ENCODE measurements at places on chromosomes 16 and 17.
A peak's percentile ranks its signal among the peaks of the same experiment; 100 is the strongest.

DNA sequence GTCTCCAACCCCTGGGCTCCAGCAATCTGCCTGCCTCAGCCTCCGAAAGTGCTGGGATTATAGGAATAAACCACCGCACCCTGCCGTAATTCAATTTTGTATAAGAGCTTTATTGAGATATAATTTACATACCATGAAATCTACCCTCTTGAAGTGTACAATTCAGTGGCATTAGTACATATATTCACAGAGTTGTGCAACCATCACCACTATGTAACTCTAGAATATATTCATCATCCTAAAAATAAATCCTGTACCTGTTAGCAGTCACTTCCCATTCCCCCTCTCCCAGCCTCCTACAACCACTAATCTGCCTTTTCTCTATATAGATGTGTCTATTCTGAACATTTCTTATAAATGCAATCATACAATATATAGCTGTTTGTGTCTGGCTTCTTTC, 26.1 kb downstream of the TOM1L2 start:
- no peak for DNase-seq

DNA sequence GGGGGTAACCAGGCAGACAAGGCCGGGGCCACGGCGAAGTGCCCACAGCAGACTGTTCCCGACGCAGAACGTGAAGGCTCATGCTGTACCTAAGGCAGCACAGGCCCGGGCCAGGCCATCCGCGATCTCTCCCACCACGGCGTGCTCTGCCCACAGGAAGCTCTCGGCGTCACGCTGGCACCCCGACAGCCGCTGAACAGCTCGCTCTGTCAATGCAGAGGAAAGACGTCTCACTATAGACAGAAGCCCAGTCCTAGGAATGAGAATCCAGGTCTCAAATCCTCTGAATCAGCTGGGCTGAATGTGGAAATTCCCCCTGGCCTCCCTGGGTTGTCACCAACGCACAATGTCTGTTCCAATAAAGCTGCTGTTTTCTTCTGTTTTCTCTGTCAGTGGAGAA, 21.4 kb downstream of the SERPINF1 start:
- DNase-seq, result no peak

- DNase-seq, result peak; percentile 41
Observed at GRCh38 chr17:48954300-48954755, 9.7 kb upstream of the SNF8 start.

GRCh38 chr16:67350324-67350723, 23.7 kb downstream of the LRRC36 start:
- DNase-seq, result no peak

DNA sequence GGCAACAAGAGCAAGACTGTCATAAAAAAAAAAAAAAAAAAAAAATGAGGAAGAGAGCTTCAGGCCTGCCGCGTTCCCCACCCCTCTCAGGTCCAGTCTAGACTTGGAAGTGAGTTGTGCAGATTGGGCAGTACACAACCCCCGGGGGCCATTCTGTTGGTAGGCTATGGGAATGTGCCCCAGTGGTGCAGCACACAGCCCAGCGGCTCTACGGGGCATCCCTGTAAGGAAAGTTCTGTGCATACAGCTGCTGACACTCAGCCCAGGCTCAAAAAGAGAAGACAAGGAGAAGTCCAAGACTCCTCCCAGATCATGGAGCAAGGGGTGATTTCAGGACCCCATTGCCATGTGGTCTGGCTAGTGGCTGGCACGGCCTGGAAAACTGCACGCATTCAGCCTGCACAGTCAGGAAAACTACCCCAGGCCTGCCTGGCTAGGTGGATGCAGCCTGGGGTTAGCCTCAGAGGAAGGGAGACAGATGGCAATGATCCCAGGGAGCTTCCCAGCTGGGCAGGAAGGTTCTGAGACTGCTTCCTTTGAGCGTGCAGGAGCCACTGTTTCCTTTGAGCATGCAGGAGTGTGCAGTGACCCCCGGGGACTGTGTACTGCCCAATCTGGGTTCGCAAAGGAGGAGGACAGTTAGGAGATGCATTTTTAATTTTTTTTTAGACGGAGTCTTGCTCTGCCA, 44.8 kb downstream of the PECAM1 start:
- DNase-seq, result no peak

GRCh38 chr17:73142872-73143381, 21.9 kb upstream of the SSTR2 start:
- DNase-seq, result no peak

DNA sequence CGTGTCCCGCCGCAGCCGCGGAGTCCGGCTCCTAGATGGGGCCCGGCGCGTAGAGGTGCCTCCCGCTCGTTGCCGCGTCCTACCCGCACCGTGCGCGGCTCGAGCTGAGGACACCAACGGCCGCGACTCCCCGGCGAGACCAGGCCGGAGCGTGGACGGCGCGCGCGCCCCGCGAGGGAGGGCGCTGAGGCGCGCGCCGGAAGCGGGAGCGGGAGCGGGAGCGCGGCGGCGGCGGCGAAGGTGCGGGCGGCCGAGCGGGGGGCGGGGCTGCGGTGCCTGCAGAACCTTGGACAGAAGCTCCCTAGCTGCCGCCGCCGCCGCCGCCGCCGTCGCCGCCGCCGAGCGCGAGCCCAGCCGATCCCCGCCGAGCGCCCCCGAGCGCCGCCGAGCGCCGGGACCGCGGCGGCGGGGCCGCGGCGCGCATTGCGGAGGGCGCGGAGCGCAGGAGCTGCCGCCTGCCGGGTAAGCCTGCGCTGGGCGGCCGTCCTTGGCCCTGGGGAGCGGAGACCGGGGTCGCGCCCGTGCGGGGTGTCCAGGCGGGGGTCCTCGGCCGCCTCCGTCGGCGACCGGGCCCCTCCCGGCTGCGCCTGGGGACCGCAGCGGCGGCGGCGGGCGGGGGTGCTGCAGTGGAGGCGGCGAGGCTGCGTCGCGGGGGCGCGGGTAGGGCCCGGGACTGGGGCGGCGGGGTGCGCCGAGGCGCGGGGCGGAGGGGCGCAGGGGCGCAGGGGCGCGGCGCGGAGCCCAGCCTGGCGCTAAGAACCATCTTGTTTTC, at the start of gene CDK5R1:
Gene CDK5R1 (plus strand): TSS at position 293 of the 772 bp plus-strand sequence. CDS start 628 bp downstream, outside the sequence.
- no peak for DNase-seq

DNA sequence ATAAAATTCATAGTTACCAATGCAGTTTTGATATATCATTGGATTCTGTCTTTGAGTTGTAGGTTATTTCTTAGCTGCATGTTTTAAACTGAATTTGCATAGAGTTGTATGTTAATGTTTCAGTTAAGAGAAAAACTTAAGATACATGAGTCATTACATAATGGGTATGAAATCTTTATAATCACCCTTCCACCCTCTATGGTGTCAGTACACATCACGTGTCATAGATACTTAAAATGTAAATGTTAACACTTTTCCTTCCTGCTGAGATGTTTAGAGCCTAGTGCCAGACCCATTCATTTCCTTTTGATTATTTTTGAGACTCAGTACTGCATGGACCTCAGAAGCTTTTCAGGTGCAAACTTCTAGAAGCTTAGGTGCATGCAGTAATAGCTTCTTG, 20.5 kb downstream of the ZNF207 start:
- no peak for DNase-seq

GRCh38 chr16:57844416-57845030, 42.2 kb upstream of the KIFC3 start:
- no peak for DNase-seq

GRCh38 chr16:83813823-83814658, 6.3 kb downstream of the HSBP1 start:
- peak; percentile 45 for DNase-seq

DNA sequence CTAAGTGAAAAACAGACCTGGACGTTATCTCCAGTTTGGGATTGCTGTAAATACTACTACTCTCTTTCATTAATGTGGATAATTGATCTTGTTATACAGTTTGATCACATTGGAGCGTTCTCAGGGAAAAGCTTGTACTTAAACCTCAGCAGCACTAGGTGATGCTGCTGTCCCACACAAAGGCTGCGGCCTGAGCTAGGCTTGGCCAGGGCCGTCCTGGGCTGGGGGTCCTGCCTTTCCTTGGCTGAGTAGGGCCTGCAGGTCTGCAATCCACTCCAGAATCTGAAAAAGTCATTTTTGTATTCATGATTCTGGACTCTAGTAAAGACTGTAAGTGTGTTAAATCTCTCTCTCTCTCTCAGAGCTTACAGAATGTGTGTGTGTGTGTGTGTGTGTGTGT, 23.7 kb upstream of the PMFBP1 start:
- no peak for DNase-seq

- no peak for DNase-seq
Observed at GRCh38 chr17:78166416-78166815, 2.0 kb upstream of the SYNGR2 start.

- DNase-seq, result no peak
Observed at GRCh38 chr16:73018821-73019456, 29.0 kb downstream of the ZFHX3 start.

Measured in skeletal muscle cell (primary cell).